GM12891 (cell line): ENCODE measurements at places on chromosomes 7 and 10.

- DNase-seq = no peak
Measured at GRCh38 chr10:71854031-71854430, 3.0 kb upstream of the PSAP start.

- no peak for DNase-seq
Measured at GRCh38 chr10:124062390-124062789, 31.0 kb downstream of the CHST15 start.

DNA sequence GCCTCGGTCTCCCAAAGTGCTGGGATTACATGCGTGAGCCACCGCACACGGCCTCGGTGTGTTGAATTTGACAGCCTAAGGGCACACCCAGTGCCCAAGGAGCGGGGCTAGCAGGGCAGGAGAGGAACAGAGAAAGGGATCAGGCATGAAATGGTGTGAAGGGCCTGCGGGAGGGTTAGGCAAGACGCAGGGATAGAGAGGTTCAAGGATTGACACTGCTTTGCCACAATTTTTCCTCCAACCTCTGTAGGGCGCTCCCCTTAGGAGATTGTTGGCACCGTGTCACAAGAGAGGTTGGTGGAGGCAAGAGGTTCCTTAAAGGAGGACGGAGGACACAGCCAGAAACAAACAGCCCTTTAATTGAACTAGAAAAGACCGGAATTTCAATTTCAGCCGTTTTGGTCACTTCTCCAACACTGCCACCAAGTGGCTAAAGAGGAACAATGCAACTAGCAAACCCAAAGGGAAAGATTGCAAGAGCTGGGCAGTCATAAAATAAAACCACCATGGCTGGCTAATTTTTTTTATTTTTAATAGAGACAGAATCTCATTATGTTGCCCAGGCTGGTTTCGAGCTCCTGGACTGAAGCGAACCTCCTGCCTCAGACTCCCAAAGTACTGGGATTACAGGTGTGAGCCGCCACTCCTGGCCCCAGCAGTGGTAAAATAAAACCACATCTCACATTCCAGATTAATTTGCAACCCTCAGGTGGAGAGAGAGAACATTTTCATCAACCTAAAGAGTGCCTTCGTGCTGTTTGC is 6.9 kb upstream of the CREB3L2 start:
- DNase-seq = no peak

DNA sequence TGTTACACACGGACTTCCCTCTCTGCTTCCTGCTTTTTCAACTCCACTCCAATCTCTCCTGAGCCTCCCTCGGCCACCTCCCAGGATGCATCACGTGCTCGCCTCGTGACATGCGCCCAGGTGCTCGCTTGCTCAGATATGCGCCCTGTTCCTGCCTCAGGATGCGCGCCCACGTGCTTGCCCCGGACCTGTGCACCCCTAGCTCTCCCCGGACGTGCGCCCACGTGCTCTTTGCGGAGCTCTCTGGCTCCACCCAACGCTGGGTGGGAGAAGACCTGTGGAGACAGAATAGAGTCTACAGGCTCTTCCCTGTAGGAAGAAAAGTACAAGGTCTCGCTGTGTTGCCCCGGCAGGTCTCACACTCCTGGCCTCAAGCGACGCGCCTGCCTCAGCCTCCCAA is 23.1 kb downstream of the PARD3 start:
- DNase-seq = no peak

DNA sequence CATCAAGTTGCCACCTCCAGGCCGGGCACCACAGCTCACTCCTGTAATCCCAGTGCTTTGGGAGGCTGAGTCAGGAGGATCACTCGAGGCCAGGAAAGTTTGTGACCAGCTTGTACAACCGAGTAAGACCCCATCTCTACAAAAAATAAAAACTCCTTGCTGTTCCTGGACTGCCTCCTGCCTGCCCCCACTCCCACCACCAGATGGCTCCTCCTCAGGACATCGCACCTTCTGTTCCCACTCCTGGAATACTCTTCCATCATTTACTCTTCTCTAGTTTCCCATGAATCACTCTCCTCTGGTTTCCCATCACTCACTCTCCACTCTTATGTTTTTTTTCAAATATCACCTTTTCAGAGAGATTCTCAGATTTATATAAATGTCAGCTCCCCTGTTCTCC is 540.7 kb downstream of the CALN1 start:
- DNase-seq = no peak

DNA sequence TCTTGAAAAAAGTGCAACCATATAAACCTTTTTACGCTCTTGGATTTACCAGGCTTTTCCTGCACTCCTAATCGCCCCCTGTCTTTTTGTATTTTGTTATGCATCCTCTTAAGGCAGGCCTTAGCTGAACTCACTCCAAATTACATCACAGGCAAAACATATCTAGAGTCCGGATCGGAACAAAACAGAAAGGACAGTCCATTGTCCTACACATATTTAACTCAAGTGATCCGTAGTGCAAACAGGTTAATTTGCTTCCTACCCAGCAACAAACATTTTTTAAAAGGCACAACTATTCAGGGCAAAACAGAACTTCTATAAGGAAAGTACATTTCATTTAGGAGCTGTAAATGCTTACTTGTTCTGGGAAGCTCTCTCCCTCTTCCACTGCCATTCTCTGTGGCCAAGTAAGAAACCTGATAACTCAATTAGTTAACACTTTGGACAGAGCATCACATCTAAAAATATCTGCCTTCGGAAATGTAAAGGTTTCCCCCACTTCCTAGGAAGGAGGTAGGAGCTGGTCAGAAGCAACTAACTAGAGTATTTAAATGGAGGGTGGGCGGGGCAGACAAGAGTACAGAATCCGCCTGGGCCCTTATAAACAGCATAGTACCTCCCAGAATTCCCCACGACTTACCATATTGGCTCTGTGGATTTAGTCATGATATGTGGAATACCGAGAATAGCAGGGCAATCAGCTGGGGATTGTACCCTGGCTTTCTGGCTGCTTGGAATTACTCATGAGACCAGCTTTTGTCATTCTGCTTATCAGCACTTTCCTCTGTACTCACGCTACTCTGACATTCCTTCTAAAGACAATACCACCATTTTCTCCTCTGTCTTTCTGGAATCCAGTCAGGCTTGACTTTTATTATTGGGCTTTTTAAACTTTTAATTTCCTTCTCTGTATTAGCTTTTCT is 89.5 kb downstream of the ANK3 start:
- DNase-seq = no peak

GRCh38 chr10:125012851-125013528 is 71.1 kb downstream of the ZRANB1 start:
- no peak for DNase-seq

GRCh38 chr7:127650847-127651555 is 993 bp upstream of the SND1 start:
- DNase-seq = no peak

GRCh38 chr7:100827330-100828226 is at the start of gene EPHB4:
TSS of gene EPHB4 (minus strand) at chr7:100827523. CDS start at chr7:100827030, 493 bp downstream.
- DNase-seq = peak; percentile 23

DNA sequence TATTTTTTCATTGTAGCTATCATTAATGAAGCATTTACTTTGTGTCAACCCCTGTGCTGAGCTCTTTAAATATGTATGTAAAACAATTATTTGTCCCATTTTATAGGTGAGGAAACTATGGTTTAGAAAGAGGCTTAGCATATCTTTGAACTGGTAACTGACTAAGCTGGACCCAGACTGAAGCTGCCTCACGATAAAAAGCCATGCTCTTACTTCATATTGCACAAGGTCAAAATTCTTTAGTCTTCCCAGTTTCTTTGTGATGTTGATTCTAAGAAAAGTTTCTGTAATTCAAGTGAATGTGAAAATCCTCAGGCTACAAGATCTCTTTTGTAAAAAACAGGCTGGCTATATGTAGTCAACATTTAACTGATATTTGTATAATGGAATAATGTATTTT is 46.6 kb upstream of the SLC16A12 start:
- no peak for DNase-seq

DNA sequence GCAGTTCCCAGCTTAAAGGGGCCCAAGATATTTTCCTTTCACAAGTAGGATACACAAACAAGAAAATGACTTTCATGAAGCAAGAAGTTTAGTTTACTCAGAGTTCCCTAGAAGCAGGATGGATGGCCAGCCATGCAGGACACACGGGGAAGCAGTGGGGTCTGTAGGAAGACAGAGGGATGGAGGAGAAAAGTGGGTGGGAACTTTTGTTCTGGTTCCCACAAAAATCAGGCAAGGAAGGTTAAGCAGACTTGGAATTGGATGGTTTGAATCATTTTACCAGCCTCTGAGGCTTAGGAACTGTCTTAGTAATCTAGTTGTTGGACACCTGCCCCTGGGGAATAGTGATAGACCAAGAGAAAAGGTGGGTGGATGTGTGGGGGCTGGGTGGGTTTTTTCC is 263.3 kb upstream of the VSTM2A start:
- DNase-seq = no peak

GRCh38 chr7:116988363-116988989 is 35.2 kb downstream of the ST7 start:
- DNase-seq = no peak

GRCh38 chr7:154451480-154452457 is 399.6 kb downstream of the DPP6 start:
- DNase-seq = no peak

GRCh38 chr10:73406846-73407245 is 7.0 kb downstream of the ANXA7 start:
- no peak for DNase-seq

GRCh38 chr10:105243825-105244224 is 602.7 kb downstream of the SORCS3 start:
- no peak for DNase-seq

DNA sequence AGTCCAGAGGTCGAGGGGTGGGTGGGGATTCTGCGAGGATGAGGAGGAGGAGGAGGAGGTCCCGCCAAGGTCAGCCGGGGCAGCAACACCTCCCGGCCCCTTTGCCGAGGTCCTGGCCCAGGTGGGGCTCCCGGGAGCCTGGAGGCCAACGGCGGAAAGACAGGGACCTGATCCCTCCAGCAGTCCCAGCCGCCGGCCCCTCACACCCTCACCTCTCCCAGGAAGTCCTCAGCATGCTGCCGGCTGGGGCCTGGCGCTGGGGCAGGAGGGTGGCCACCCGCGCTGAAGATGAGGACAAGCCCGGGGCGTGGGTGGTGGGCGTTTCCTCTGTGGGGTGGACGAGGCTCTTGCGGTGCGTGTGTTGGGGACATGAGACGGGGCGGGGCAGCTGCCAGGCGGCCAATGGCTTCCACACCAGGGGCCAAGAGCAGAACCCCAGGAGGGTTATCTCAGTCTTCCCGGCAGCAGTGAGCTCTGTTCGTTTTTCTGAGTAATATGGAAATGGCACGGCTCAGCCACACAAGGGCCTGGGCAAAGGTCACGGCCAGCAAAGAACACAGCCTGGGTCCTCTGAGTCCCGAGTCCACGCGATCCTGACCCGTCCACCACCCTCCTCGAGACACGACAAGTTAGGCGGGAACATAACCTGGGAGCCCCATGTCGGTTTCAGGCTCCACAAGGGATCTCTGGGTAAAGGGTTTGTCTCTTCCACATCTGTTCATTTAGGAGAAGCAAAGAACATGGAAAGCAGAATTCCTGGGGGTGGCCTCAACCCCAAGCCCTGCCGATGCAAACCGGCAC is 82.9 kb upstream of the PDGFA start:
- DNase-seq = no peak

GRCh38 chr7:114534953-114535352 is 120.3 kb downstream of the FOXP2 start:
- DNase-seq = no peak

DNA sequence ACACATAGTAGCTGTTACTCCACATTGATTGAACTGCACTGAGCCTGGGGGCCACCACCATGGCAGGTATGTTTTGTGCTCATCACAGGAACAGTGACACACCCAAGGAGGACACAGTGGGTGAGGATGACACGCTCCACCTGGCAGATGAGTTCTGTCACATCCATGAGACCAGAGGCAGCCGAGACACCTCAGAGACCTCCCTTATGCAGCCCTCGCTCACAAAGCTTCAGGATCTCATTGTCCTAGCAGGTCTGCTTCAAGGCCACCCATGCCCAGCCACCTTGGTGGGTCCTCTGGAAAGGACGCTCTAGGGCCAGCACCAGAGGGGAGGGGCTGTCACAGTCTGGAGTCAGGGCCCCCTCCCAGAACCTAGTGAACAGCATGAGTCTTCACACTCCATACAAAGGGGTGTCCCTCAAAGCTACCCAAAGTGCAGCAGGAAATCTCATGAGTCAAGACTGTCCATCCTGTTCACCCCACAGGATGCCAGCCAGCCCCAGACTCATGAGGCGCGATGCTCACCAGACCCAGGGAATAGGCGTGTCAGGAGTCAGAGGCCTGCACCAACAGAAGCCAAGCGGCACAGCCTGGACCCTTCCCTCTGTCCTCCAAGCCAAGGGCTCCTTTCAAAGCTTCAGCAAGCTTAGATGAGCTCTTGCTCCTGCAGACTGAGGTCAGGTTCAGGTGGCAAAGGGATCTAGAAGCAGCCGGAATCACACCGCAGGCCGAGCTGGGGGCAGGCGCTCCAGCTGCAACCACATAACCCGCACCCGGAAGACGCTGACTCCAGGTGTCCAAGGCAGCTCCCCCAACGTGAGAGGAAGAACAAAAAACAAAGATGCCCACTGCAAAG is 9.6 kb downstream of the FAM53B start:
- no peak for DNase-seq

GRCh38 chr10:70403483-70404035 is 386 bp upstream of the EIF4EBP2 start:
- DNase-seq = no peak

DNA sequence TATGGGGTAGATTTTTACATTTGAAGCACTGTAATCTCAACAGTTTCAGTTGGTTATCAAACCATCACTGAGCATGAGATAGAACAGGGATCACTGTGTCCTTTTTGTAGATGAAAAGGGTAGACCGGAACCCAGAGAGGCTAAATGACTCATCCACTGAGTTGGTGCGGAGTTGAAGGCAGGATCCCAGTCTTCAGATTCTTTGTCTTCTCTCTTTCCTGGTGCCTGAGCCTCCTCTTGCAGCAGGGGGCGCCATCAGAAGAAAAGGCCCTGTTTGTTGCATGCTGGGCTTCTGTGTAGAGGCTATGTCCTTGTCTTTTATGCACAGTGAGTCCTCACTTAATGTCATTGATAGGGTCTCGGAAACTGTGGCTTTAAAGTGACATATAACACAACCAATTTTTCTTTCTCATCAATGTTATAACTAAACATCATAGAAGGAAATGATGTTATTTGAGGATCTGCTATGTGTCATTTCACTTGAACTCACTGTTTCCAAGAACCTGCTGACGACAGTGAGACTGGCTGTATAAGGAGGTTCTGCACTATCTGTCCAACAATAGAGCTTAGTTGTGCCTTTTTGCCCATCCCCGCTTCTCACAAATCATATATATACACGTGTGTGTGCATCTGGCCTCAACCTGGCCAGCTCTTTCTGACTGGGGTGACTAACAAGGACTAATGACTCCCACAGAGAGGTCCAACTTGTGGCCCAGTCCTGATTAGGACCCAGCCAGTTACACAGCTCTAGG is 14.3 kb downstream of the ZNF282 start:
- peak; percentile 58 for DNase-seq

- DNase-seq = no peak
Measured at GRCh38 chr7:919924-920341, 34.5 kb downstream of the ADAP1 start.

DNA sequence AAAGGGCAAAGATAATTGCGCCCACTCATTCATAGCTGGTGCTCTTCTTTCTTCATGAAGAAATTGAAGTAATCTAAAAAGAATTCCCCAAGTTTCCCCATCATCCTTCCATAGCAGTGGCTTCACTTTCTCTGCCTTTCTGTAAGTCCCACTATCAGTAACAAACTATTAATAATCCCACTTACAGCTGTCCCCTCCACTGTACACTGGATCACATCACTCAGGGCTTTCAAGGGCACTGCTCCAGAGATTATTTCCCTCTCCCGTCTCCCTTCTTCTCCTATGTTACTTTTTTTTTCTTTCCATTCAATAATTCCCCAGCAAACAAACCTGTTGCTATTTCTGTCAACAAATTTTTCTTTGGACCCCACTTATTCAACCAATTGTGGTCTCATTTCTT is 16.2 kb downstream of the DNAJB9 start:
- no peak for DNase-seq
